ENCODE measurements at places on chromosomes 1 and 21. TPM values are rescaled to one million over a fixed set of nuclear protein-coding genes. Genes with fewer than 3 reads are reported as not detected.

GRCh38 chr21:26814386-26814785 is 30.8 kb downstream of the ADAMTS1 start:
- H3K4me3 ChIP-seq = no peak overlapping the region
- H3K4me1 ChIP-seq = no peaks in the 10 kb centered on the region
- DNase-seq = no peak
- no peak overlapping the region for H3K27ac ChIP-seq

DNA sequence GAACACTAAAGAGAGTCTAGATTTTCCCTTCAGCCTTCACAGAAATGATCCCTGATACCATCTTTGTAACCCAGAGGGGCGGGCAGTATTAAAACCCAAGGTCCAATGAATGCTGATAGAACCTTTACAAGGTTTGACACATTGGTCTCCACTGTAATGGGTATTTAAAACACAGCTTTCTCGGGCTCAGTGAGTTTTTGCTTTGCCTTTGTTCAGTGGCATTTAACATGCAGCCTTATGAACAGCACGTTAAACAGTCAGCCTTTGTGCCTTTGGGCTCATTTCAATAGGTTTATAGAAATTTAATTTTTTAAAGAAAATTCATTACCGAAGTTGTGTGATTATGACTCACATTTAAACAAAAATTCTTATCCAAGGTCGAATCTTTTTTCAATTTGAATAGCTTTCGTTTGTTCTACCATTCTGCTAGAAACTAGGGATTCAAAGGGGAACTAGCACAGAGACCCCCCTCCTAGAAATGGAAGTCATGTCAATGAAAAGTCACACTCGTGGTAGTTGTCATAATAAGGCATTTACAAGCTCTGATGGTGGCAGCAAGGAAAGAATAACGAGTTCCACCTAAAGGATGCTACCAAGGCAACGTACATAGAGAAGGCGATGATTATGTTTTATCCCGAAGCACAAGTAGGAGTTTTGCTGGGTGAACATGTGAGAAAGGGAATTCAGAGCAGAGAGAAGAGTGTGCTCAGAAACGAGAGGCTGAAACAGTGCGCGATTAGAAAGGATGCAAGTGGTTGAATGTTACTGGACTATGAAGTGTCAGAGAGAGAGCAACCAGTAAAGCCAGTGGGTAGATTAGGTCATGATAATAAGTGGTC is 66.2 kb downstream of the SGIP1 start:
- no peak overlapping the region for H3K27ac ChIP-seq
- no peak for DNase-seq
- no peak overlapping the region for H3K4me3 ChIP-seq
- peaks cover 3% of the 10 kb centered on the region for H3K27me3 ChIP-seq
- no peaks in the 10 kb centered on the region for H3K36me3 ChIP-seq
- H3K4me1 ChIP-seq = peaks cover 2% of the 10 kb centered on the region

The SH2D2A gene
- total RNA-seq = 315 TPM

GRCh38 chr21:27202301-27202700 is 235.4 kb upstream of the ADAMTS5 start:
- no peaks in the 10 kb centered on the region for H3K27me3 ChIP-seq
- DNase-seq = no peak
- no peaks in the 10 kb centered on the region for H3K36me3 ChIP-seq
- no peak overlapping the region for H3K27ac ChIP-seq

- H3K27me3 ChIP-seq = no peaks in the 10 kb centered on the region
- H3K4me1 ChIP-seq = no peaks in the 10 kb centered on the region
- H3K4me3 ChIP-seq = no peak overlapping the region
- H3K27ac ChIP-seq = no peak overlapping the region
- peak; percentile 86 for DNase-seq
Measured at GRCh38 chr1:108828074-108828961, 28.6 kb downstream of the AKNAD1 start.

The S100A16 gene
- not detected for total RNA-seq

GRCh38 chr1:101003012-101003650 is 22.5 kb downstream of the DPH5 start:
- no peaks in the 10 kb centered on the region for H3K27me3 ChIP-seq
- H3K36me3 ChIP-seq = peaks cover 58% of the 10 kb centered on the region

GRCh38 chr1:89190017-89190416 is 8.7 kb downstream of the GBP4 start:
- DNase-seq = no peak
- peaks cover 77% of the 10 kb centered on the region for H3K36me3 ChIP-seq
- H3K4me1 ChIP-seq = peaks cover 36% of the 10 kb centered on the region
- H3K4me3 ChIP-seq = no peak overlapping the region

The KCNJ15 gene
- 0.43 TPM for total RNA-seq

DNA sequence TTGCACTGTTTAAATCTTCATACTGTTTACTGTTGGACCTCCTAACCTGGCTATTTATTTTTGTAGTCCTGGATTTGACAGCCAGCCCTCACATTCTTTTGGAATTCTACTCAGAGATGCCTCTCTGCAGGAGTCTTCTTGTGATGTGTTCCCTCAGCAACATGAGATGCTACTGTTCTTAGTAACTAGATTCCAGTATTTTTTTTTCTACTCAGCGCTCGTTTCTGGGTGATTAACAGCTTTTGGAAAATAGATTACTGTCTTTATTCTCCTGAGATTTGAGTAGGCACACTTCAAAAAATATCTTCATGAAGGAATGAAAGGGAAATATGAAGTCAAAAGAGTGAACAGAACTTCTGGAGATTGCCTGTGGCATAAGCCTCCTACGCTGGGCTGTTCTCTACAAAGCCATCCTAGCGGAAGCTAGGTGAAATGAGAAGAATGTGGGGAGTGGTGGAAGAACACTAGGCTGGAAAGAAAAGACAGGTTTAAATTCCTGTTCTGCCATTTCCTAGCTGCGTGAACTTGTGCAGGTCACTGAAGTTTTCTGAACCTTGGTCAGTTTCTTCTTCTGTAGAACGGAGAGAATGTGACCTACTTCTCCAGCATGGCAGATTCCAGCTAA is 75.9 kb downstream of the LRRC8C start:
- peaks cover 76% of the 10 kb centered on the region for H3K36me3 ChIP-seq
- H3K27me3 ChIP-seq = no peaks in the 10 kb centered on the region

All from activated CD8-positive, alpha-beta T cell treated with anti-CD3 and anti-CD28 coated beads for 36 hours (primary cell).